Cortex of kidney (tissue), 1 donor: ENCODE measurements at places on chromosomes 6 and 20.

DNA sequence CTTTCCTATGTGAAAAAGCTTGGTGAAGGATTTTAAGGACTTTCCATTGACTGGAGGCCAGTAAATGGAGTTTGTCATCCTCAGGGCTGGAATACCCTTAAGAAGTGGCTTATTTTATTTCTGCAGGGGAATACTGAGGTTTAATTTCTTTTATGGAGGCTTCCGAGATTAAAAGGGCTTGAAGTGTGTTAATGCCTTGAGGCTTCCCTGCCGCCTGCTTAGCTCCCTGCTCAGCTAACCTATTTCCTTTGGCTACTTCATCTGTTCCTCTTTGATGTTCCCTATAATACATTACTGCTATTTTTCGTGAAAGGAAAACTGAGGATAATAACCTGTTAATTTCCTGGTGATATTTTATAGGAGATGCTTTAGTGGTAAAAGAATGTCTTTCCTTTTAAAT is 44.2 kb downstream of the HLA-DPB1 start:
- DNase-seq, result no peak

GRCh38 chr6:87244380-87244779 is 78.0 kb upstream of the SMIM8 start:
- no peak for DNase-seq

DNA sequence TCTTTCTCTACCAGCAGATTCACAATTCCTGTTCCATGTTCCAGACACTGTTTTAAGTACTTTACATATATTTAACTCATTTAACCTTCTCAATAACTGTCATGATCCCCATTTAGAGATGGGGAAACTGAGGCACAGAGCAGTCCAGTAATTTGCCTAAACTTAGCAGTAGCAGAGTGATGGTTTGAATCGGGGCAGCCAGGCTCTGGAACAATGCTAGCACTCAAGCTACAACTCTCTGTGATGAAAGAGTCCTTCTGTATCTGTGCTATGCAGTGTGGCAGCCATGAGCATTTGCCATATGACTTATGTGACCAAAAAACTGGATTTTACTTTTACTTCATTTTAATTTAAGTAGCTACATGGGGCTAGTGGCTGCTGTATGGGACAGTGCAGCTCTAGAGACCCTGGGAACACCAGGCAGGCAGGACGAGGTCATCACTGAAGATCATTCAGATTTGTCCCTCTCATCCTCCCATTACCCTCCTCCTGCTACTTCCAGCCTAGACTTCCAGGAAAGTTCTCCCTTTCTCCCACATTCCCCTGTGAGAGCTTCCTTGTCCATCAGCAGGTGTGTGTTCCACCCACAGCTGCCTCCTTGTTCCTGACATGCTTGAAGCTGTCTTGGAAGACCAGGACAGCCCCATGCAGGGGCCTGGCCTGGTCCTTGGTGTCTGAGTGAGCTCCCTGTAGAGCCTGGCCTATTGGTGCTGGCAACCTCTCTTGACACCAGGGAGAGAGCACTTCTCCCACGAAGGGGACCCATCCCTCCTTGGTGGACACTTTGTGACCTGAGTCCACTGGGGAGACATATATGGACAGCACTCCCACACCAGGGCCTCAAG is 157.0 kb downstream of the MRPL14 start:
- no peak for DNase-seq

GRCh38 chr20:2984956-2985661 is 58.3 kb upstream of the GNRH2 start:
- DNase-seq, result no peak

DNA sequence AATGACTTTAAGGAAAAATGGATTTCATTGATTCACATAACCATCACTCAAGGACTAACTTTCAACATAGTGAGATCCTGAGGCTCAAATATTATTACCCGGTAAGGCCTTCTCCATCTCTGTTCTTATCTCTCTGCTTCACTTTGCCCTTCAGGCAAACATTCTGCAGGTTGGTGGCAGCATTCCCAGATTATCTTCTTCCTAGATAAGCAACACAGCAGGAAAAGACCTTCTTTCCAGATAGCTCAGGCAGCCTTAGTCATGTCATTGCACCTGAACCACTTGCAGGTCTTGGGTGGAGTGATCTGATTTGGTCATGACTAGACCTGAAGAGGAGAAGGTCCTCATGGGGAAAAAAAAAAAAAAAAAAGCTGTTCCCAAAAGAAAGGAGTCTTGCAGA is 5.3 kb upstream of the HIVEP2 start:
- DNase-seq, result no peak

DNA sequence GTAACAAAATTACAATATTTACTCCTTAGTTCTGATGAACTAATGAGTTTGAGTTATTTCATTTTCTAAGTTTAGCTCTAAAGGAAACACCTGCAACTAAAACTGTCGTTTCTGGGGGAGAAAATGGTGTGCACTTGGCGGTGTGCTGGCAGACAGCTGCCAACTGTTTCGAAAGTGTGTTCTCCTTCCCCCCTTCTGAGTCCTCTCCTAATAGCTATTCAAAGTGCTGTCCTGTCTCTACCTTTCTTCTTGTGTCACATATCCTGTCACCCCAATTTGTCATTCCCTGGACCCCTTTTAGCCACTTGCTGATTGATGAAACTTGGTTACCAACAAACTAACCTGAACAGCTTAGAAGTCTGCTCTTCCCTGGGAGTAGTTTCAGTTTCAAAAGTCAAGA is 4.9 kb upstream of the UBE2J1 start:
- no peak for DNase-seq

GRCh38 chr6:87815449-87815848 is 113.4 kb upstream of the AKIRIN2 start:
- DNase-seq, result no peak

- no peak for DNase-seq
Measured at GRCh38 chr6:156391061-156391672, 386.0 kb upstream of the ARID1B start.

GRCh38 chr6:14748679-14749078 is 497.2 kb upstream of the JARID2 start:
- no peak for DNase-seq

- no peak for DNase-seq
Measured at GRCh38 chr20:18705490-18705889, 108.1 kb upstream of the SCP2D1 start.

DNA sequence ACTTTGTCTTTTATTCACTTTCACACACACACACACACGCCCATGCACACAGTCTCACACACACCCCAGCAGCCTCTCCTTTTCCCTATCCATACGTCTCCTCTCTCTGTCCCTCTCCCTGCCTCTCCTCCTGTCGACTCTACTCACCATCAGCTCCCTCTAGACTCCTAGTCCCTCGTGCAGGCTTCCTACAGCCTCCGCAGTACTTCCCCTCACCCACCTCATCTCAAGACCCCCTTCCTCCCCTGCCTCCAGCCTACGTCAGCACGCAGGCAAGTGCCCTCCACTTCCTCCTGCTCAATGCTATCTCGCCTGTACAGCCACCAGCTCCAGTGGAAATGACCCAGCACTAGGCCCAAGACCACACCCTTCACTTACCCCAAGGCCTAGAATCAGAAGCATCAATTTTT is 820 bp upstream of the TREML2 start:
- DNase-seq, result no peak

DNA sequence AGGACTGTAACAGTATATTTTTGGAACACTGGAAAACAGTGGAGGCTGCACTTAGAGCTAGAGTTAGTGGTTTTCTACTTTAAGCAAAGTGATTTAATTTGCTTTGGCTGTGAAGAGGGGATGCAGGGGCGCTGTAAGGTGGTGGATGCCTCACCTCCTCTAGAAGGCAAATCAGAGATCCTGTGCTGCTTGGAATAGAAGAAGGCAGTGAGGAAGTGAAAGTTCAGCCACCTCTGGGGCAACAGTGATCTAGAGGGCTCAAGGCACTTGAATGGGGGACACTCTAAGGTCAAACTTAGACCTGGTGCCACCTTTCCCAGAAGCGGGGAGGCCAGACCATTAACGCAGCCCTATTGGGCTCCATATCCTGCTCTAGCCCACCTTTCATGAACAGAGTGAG is 19.0 kb upstream of the SNRPB2 start:
- DNase-seq, result no peak

- DNase-seq, result no peak
Measured at GRCh38 chr6:124495665-124496190, 466.5 kb upstream of the RNF217 start.

- no peak for DNase-seq
Measured at GRCh38 chr6:6857528-6857927, 250.2 kb upstream of the RREB1 start.
